SW 1271 (cell line): ENCODE measurements at places on chromosomes 13 and 19.

GRCh38 chr19:8396563-8397203 lies 6.5 kb downstream of the RAB11B start:
- DNase-seq, result no peak

- no peak for DNase-seq
Observed at GRCh38 chr19:51485960-51486660, 7.8 kb downstream of the CEACAM18 start.

DNA sequence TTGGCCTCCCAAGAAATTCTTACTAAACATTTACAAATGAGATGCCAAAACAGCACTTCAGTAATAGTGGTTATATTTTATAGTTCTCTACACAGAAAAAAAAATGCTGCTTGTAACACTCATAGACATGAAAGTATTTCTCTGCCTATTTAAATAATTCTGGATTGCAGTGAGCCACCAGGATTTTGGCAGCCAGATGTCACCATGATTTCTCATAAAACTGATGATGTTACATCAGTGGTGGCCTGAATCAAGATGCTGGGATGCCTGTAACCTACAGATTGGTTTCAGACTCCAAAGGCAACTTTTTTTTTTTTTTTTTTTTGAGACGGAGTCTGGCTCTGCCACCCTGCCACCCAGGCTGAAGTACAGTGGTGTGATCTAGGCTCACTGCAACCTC lies 2.7 kb upstream of the CAPS start:
- no peak for DNase-seq

GRCh38 chr13:94494026-94494425 lies 14.5 kb upstream of the DCT start:
- no peak for DNase-seq

- DNase-seq, result no peak
Observed at GRCh38 chr13:112056284-112056727, 10.6 kb upstream of the SOX1 start.

GRCh38 chr13:40345654-40346372 lies 320.6 kb downstream of the FOXO1 start:
- DNase-seq, result no peak

GRCh38 chr19:49400029-49400428 lies 12.0 kb downstream of the KASH5 start:
- no peak for DNase-seq

DNA sequence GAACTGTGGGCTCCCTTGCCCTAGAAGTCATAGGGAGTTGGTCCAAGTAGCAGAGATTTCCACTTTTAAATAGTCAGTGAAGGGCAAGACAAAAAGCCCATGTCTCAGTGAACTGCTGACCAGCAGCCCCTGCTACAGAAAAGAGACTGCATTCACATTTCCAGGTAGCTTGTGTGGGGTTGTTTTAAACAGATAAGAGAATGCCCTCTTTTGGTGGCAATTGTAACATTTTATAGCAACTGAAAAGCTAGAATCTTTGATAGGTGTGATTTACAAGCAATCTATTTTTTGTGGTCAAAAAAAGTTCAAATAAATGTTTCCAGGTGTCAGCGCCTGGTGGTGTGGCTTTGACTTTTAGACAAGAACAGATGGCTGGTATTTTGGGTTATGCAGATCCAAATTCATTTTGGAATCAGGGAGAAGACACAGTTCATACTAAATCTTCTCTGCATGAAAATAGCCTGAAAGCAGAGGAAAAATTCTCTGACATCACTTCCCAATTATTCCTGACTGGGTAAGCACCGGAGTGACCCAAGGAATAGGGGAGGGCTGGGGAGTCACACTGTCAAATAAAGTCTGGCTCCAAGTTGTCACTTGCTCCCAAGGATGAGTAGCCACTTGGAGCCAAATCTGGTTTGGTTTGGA lies 26.2 kb upstream of the GPR12 start:
- DNase-seq, result no peak

DNA sequence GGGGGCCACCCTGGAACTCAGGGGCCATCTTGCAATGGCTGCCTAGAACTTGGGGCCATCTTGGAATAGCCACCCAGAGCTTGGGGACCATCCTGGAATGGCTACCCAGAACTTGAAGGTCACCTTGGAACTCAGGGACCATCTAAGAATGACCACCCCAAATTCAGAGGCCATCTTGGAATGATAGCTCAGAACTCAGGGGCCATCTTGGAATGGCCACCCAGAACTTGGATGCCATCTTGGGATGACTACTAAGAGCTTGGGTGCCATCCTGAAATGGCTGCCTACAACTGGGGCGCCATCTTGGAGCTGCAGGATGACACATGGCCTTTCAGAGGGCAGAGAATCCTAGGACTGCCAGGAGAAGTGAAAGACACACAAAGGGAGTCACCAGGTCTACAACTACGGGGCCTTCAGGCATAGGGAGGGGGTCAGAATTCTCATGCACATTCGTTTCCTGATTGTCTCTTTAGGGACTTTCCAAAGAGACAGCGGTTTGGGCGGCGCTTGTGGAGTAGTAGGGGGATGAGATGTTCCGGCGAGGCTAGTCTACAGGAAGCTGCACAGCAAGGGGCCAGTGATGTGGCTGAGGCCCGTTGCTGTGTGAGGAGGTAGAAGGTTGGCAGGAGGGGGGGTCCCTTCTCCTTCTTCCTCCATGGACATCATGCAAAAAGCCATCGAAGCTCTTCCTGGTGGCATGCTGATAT lies 125.0 kb downstream of the IER2 start:
- DNase-seq, result no peak

DNA sequence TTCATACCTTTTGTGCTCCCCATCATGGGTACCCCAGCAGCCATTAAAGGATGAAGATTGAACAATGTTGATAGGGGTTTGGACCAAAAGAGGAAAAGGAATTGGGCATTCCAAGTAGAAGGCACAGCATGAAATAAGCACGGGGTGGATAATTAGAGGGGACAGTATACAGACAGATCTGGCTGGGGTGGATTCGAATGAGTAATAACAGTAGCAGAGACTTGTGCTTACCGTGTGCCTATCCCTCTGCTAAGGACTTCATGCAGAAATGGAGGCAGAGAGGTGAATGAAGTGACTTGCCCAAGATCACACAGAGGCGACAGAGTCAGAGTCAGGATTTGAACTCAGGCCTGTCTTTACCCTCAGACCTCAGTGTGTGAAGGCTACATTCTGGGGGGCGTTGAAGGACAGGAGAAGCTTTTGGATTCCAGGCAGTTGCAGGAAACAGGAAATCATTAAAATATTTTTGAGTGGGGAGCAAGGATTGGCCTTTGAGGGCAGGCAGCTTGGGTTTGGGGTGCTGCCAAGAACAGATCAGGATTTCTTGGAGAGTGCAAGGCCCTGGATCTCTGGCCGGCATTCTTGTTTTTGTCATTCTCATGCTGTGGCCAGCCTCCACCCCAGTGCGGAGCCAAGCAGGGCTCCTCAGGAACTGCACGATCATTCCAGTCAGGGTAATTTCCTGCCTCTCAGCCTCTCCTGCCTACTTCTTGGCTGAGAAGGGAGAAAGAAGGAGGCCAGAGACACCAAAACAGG lies 18.7 kb downstream of the PAF1 start:
- DNase-seq, result no peak

- no peak for DNase-seq
Observed at GRCh38 chr13:26498656-26499601, 58.6 kb upstream of the WASF3 start.

- no peak for DNase-seq
Observed at GRCh38 chr19:44608391-44608821, 5.0 kb upstream of the IGSF23 start.

DNA sequence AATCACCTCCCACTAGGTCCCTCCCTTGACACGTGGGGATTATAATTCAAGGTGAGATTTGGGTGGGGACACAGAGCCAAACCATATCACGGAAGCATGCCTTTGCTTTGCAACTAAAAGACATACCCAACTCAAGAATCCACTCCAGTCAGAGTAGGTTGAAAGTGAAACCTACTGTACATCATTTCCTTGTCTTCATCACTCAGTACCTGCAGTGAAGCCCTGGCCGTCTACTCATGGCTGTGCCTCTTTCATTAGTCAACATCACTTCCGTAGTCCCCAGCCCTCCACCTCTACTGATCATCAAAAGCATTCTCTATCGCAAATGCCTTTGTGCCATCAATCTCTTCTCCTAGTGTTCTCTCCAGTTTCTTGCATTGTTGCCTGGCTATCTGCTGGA lies 343.1 kb upstream of the ARGLU1 start:
- no peak for DNase-seq

DNA sequence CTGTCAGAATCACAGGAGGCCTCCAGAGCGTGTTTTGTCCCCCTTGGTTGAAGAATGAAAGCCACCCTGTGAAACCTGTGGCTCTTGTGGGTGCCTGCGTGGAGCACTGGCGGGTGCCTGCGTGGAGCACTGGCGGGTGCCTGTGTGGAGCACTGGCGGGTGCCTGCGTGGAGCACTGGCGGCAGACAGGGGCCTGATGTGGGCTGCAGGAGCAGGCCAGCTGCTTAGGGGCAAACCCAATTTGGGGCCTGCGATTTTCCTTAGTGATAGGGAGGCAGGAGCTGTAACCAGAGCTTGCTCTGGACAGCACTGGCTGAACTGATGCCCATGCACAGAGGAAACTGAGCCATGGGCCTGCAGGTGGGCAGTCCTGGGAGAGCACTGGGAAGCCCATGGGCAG lies 24.3 kb downstream of the ARHGEF7 start:
- DNase-seq, result no peak
